ENCODE measurements at places on chromosomes 6 and 20. TPM values are rescaled to one million over a fixed set of nuclear protein-coding genes. Genes with fewer than 3 reads are reported as not detected.

MAP7 gene
- 1.4 TPM for total RNA-seq

ZBP1 gene
- 57.7 TPM for total RNA-seq

DNA sequence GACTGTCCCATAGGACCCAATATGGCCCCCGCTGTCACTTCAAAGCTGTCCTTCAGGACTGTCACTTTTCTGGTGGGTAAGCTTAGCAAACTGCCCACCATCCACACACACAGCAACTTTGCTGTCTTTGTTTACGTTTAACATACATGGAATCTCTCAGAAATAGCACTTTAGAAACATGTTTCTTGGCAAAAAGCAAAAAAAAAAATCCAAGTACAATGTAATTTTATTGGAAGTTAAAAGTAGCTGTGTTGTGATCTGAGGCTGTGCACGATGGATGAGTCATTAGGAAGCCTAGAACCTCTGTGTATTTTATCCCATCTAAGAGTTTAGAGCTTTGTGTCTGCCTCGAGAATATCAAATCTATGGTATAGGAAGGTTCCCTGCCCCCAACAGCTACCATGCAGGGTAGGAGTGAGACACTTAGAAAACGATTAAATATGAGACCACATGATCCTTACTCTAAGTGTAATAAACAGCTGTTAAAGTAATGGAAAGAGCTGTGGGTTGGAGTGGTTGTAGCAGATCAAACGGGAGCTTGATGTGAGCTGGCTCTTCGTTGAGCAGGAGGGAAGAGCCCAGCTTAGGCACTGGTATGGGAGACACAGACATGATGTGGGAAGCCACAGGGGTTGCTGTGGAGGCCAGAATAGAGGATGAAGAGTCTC lies 119.5 kb downstream of the PLEKHG1 start:
- no peak for DNase-seq

- DNase-seq: no peak
Observed at GRCh38 chr6:170089963-170090362, 200.9 kb downstream of the DLL1 start.

HELZ2 gene
- total RNA-seq: 208 TPM

GRCh38 chr20:61913423-61914225 lies 152.1 kb downstream of the TAF4 start:
- no peak for DNase-seq

CST7 gene
- total RNA-seq: 182 TPM

ZNF341 gene
- total RNA-seq: 5.8 TPM

- peak; percentile 3 for DNase-seq
Observed at GRCh38 chr6:168125429-168126001, 46.5 kb upstream of the FRMD1 start.

DNA sequence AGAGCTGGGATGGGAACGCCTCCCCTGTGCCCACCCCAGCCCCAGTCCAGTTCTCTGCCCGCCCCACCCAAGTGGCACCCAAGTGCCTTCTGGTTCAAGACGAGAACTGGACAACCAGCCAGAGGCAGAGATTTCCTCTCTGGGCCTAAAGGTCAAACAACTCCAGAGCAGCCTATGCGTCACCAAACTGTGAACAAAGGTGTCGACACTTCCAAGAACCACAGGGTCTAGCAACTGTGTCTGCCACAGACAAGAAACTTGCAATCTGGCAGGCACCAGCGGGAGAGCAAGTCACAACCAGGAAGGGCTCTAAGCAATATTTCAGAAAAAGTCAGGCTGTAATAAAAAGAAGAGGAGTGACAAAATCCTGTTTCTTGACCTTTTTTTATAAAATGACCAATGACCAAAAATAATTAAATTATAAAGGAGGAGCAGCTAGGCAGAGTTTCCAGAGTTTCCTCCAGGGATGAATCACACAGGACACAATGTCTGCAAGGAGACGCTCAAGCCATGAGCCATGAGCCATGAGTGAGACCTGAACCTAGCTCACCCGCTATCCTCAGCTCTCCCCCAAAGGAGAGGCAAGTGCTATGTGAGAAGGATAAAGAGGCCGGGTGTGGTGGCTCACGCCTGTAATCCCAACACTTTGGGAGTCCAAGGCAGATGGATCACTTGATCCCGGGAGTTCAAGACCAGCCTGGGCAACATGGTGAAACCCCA lies 11.1 kb downstream of the EDEM2 start:
- no peak for DNase-seq

DNA sequence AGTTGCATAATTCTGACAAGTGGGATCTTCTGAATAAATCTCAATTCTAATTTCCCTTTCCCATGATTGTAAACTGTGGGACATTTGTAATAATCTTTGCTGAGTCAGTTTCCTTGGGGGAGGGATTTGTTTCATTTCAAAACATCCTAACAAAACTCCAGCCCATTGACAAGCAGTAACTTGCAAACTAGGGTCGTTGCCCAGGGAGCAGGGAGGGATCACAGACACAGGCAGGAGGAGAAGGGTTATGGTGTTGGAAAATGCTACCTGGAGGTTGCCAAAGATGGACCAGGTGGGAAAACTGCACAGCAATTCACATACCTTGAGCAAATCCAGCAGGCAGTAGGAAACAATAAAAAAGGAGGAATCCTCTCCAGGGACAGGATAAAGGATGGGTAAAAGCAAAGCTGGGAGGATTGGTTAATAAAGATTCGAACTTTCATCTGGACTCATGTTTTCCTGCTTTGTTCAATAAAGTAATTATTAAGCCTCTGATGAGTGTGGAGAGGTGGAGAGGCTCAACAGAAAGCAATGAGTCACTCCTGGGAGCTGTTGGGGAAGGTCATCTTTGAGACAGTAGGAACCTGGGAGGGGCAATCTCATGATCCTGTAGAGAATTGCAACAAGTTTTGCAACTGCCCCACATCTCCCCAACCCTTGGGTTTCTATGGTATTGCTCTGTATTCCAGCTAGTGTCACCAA lies 87.3 kb upstream of the AKIRIN2 start:
- DNase-seq: no peak

- DNase-seq: peak; percentile 80
Observed at GRCh38 chr20:59207742-59208357, 44.2 kb downstream of the ZNF831 start.

GRCh38 chr6:28585335-28585734 lies 59.7 kb downstream of the GPX5 start:
- no peak for DNase-seq

CCDC28A gene
- 28.0 TPM for total RNA-seq

DNA sequence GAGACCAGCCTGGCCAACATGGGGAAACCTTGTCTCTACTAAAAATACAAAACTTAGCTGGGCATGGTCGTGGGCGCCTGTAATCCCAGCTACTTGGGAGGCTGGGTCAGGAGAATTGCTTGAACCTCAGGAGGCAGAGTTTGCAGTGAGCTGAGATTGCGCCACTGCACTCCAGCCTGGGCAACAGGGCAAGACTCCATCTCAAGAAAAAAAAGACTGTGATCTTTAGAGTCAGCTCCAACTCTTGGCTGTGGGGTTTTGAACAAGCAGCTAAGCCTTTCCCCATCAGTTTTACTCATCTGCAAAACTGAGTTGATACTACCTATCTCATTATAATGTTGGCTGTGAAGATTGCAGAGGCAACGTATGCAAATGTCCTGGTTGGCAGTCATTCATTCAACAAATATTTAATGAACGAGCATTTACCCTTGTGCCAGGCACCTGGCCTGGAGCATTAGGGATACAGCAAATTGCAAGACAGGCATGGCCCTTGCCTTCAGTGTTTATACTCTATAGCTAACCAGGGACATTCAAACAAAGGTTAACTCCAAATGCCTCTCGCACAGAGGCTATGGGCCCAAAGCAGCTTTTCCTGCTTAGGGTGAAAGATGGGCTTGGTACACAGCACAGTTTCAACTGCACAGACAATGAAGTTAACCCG lies 37.8 kb downstream of the ILRUN start:
- no peak for DNase-seq
